ENCODE measurements at places on chromosomes 16 and 17.

DNA sequence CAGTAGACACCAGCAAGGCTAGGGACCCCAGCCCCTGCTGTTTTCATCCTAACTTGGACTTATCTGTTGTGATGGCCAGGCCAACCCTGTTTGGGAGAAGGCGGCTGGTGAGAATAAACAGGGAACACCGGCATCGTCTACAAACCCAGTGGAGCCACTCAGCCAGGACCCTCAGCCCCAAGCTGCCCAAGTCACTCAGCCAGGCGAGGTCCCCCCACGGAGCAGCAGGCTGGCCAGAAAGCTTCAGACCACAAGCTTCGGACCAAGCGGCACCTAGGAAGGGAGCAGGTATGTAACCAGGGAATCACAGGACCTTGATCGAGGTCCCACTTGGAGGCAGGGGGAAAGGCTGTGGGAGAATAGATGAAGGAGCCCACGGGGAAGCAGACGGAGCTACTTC, 23.4 kb downstream of the RBFOX3 start:
- no peak for DNase-seq

GRCh38 chr16:12334852-12335251, 358.3 kb downstream of the SNX29 start:
- DNase-seq = no peak

DNA sequence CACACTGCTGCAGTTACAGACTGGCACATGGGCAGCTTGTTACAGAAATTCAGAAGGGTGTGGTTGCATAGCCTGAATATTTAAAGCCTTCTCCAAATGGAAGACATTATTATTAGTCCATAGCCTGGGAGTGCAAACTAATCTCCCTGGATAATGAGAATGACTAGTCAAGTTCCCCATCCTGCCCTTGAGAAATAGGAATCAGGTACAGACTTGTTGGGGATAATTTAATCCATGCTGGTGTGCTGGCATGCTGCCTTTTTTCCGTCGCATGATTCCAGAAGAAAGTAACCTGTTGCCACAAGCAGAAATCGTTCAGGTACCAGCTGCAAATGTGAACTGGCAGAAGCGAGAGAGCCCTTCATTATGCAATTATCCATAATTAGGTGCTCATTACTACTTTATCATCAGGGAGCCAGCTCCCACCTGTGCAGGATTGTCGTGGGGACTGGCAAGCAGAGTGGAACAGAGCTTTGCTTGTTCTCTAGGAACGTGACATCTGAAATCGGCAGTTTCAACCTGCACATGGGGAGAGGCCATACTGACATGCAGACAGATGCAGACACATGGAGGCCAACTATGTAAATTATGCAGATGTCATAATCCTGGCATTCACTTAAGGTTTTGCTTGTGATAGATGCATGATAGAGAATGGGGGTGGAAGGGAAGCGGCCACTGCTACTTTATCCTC, 419.4 kb downstream of the PMP22 start:
- DNase-seq = no peak

GRCh38 chr17:72090108-72090507, 30.7 kb upstream of the SOX9 start:
- DNase-seq = no peak

GRCh38 chr16:88533932-88534637, 36.1 kb upstream of the ZC3H18 start:
- peak; percentile 86 for DNase-seq

- DNase-seq = no peak
Measured at GRCh38 chr17:71163121-71163812, 957.6 kb upstream of the SOX9 start.

GRCh38 chr16:48262631-48263030, 15.3 kb upstream of the ABCC11 start:
- no peak for DNase-seq

- DNase-seq = peak; percentile 11
Measured at GRCh38 chr16:46976550-46976949, 3.1 kb upstream of the DNAJA2 start.

DNA sequence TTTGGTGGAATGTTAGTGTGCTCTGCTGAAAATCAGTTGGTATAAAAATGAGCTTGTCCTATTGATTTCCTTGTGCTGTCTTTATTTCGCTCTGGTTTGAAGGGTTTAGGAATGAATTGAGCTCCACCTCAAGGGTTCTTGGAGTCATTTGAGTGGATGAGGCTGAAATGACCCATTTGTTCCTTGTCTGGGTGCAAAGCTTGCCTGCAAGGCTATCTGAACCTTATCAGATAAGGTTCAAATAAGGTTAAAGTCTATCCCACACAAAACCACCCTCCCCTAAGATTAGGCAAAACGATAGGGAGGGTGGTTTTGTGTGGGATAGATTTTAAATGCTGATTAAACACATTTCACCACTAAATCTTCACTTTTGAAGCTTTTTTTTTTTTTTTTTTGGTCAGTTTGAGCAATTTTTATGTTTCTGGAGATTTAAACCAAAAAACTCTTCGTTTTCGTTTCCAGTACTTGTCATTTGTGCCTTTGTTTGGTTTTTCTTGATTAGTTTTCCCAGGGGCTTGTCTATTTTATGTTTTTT, 62.7 kb downstream of the ARHGAP44 start:
- no peak for DNase-seq

GRCh38 chr17:78442648-78443218, 64.3 kb downstream of the PGS1 start:
- DNase-seq = peak; percentile 7

DNA sequence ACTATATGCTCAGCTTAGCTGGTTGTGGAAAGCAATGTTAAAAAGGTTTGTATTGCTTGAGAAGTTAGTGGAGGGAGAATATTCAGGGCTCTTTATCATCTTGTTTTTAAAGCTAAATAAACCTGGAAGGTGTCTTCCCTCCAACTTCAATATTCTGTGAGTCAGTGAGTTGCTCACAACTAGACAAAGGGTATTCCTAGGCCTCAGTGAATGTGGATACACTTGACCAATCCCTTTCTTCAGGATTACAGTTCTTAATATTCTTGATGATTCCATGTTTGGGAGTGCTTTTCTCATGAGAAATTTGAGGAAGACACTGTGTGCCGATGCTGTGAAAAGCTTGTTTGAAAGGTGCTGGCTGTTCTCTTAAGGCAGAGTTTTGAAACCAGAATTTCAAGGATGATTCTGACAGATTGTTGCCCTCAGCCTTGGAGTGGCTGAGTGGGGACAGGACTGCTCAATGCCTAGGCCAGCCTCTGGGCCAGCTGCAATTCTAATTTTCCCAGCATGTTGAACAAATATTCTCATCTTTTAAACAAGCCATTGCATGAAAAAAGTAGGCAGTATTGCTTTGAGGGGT, 30.1 kb downstream of the MAP2K4 start:
- no peak for DNase-seq

DNA sequence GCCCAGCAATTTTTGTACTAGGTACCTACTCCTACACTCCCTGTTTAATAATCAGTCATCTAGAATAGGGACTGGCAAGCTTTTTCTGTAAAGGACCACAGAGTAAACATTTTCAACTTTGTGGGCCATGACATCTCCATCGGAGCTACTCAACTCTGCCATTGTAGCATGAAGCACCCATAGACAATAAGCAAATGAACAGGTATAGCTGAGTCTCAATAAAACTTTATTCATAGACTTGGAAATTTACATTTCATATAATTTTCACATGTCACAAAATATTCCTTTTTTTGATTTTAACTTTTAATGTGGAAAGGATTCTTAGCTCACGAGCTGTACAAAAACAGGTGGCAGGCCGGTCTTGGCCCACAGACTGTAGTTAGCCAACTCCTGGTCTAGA, 345.8 kb downstream of the SOX9 start:
- DNase-seq = no peak

GRCh38 chr16:8716592-8716991, 42.2 kb downstream of the ABAT start:
- DNase-seq = no peak

GRCh38 chr16:88662222-88662842, 559 bp downstream of the MVD start:
- DNase-seq = no peak

DNA sequence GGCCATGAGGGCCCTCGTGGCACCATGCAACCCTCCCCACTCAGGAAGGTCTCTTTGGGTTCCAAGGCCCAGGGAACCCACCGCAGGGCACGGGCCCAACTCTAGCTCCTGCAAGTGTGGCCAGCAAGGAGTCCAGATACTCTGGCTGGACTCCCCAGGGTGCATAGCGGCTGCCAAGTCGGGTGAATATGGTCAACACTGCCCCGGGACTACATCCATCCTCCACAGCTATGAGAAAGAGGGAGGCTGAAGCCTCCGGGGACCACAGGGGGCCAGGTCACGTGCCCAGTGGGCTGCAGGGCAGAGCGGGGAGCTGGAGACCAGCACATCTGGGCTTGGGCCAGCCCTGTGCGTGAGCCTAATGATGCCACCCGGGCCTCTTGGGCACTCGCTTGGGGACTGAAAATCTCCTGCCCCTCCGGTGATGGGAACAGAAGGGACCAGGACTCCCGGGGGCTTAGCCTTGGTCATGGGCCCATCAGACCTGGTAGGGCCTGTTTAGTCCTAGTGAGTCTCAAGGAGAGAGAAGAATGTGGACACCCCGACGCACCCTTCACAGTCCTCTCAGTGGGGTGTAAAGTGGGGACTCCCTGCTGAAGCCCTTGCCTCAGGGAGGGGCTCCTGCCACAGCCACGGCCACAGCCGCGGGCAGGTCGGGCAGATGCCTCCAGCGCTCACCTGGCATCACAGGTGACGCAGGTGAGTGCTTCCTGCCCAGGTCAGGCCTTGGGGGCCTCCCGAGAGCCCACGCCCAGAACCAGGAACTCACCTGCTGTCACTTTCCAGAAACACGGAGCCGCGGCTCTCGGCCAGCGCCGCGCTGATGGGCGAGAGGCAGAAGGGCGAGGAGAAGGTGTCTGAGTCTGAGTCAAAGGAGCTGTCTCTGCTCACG, 26.0 kb downstream of the TBC1D16 start:
- DNase-seq = no peak

DNA sequence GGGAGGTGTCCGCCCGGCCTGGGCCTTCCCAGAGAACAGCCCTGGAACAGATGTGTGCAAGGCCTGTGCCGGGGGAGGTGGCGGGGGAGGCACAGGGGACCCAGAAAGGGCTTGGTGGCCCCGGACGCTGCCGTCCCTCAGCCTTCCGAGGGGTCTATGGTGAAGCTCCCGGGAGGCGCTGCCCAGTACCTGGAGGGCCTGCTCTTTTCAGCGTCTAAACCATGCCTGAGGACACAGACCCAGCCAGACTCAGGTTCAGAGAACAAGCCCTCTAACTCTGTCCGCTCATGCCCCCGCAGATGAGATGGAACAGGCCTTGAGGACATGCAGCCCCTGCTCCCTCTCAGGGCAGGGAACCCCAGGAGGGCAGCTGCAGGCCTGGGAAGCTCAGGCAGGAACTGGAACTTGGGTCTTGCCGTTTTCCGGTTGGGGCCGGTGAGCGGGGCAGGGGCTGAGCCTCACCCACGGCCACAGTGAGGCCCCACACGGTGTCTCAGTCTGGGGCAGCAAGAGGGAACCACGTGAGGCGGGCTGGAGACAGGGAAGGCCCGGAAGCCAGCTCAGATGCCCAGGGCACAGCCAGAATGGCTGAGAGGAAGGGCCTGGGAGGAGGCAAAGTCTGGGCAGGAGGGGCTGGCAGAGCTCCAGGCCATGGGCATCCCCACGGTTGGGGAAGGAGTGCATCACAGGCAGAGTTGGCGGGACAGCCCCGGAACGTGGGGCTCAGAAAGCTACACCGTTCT, 12.5 kb downstream of the SLC16A3 start:
- peak; percentile 44 for DNase-seq

GRCh38 chr17:13337864-13338371, 263.8 kb downstream of the HS3ST3A1 start:
- DNase-seq = peak; percentile 22

GRCh38 chr16:15466886-15467781, 32.7 kb downstream of the BMERB1 start:
- no peak for DNase-seq

- DNase-seq = no peak
Measured at GRCh38 chr16:73147958-73148357, 100.0 kb upstream of the ZFHX3 start.

GRCh38 chr17:72338847-72339790, 218.3 kb downstream of the SOX9 start:
- no peak for DNase-seq

DNA sequence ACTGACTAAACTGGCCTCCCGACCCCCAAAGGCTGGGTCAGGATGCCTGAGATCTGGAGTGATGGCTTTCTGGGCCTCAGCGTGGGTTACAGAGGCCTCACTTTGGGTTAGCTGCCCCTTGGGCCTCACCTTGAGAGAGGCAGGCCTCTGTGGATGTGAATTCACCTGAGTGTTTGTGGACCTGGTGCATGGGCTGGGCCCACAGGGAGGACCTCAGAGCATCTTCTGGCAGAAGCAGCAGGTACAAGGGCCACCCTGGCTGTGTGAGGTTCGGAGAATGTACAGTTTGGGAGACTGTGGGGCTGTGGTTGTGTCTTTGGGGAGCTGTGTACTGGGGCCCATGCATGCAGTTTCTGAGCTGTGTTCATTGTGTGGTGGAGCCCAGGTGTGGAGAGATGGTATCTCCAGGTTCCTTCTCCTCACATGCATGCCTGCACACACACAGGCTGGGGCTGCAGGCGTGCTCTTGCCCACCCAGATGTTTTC, 18.3 kb downstream of the RARA start:
- DNase-seq = no peak

DNA sequence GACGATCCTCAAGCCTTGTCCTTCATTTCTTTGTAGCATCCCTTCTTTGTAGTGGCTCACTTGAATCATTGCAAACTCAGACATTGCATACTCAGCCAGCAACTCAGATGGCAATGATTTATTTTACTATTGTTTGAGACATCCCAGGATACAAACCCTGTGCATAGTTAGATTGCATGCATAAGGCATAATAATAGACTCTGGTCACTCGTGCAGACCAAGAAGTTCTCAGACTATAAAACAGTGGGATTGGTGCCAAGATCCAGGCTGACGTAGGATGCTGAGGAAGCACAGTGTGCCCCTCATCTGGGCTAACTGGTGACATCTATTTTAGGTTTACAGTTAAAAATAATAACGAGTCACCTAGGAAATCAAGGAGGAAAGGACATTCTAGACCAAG, 142.3 kb downstream of the PMP22 start:
- no peak for DNase-seq

DNA sequence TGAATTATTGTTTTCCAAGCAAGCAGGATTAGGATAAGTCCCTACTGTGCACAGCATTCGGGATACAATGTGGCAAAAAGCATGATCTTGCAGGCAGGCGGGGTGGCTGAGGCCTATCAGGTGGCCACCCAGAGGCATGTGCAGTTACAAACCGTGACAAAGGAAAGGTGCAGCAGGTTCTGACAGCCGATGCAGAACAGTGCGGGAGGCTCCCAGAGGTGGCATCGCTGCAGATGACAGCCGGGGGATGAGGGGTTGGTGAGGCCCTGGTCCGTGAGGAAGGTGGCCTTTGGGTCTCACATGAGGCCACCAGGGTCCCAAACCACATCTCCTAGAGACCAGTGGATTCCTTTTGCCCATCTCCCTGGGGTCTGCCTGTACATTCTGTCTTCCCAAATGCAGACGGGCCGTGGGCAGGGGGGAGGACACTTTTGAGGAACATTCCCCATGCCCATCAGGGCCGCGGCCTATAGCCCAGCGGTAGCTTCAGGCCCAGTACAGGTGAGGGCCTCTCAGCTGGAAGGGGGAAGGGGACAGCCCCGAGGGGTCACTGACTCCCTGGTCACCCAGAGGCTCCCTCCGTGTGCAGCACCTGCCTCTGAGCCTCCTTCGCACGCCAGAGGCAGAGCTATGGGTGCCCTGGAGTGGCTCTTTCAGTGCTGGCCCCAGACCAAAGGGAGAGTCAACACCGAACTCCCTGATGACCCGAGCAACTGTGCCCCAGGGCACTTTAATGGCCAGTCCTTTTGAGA, 85.1 kb downstream of the SOCS1 start:
- no peak for DNase-seq

- DNase-seq = no peak
Measured at GRCh38 chr17:82835766-82836512, 3.9 kb downstream of the ZNF750 start.

Data from CD4-positive, alpha-beta T cell treated with Interleukin-12 subunit alpha and Interleukin-12 subunit beta, for 1 hour (primary cell).